ENCODE measurements at places on chromosomes 16 and 17.

GRCh38 chr16:84874004-84874435 lies 54.2 kb downstream of the CRISPLD2 start:
- DNase-seq, result no peak

DNA sequence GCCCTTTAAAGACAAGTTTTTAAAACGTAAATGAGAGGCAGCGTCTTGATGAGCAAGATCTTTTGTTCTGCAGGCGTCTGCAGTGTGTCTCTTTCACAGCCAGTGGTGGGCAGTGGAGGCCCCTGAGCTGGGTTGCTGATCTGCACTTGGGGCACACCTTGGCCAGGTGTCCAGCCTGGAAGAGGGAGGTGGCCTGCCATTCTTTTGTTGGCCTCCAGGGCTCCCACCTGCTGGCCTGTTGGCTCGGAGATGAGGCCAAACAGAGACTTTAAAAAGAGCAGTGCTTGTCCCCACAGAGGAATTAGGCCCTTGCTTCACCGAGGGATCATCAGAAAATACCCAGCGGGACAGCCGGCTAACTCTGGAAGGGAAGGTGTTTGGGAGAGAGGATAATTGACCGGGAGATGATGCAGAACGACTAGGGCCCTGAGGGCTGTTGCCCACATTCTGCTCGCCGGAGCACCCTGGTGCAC lies 145.9 kb upstream of the PLCG2 start:
- DNase-seq, result no peak

DNA sequence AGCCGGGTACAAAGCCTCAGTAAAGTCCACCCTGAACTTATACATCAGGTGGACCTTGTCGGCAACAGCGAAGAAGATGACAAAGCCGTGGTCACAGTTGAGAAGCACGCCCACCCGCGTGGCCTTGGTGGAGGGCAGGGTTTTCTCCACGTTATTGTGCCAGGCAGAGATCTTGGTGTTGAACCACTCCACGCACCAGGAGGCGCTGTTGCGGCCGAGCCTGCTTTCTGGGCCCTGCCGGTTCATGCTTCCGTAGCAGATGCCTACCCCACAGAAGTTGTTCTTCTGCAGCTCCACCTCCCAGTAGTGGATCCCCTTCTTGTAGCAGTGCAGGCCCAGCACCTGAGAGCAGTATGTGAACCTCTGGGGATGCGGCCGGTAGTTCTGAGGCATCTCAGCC lies 22.1 kb downstream of the TRIM25 start:
- peak; percentile 49 for DNase-seq

DNA sequence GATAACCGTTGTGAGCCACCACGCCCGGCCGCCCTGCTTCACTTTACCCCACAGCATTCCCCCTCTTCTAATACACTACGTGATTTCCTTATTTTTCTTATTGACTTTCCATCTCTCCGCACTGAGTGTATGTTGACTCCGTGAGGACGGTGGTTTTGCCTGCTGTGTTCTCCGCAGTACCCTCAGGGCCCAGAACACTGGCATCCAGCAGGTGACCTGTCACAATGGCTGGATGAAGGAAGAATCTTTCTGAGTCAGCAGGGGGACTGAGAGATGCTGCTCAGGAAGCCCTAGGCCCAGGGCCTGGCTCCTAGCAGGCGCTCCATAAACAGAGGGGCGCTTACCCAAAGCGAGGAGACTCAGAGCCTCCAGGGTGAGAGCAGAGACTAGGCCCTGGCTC lies 79.5 kb downstream of the RTN4RL1 start:
- DNase-seq, result no peak

GRCh38 chr17:1464186-1464585 lies 8.2 kb upstream of the CRK start:
- DNase-seq, result no peak

DNA sequence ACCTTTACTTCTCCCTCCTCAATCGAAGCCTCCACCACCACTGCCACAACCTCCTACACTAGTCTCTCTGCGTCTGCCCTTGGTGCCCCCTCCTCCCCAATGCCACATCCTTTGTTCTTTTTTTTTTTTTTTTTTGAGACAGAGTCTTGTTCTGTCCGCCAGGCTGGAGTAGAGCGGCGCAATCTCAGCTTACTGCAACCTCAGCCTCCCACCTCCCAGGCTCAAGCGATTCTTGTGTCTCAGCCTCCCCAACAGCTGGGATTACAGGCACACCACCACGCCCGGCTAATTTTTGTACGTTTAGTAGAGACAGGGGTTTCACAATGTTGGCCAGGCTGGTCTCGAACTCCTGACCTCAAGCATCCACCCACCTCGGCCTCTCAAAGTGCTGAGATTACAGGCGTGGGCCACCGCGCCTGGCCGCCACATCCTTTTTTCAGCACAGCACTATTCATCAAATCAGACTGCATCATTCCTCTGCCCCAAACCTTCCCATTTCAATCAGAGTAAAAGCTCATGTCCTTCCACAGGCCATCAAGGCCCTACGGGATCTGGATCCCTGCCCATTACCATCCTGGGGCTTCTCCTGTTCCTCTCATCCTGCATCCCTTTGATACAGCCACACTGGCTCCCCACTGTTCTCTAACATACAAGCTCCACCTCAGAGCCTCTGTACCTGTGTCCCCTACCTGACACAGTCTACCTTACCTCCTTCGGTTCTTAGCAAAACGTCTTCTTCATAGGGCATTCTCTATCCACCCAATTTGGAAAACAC lies 2.0 kb downstream of the KLHL11 start:
- peak; percentile 40 for DNase-seq

DNA sequence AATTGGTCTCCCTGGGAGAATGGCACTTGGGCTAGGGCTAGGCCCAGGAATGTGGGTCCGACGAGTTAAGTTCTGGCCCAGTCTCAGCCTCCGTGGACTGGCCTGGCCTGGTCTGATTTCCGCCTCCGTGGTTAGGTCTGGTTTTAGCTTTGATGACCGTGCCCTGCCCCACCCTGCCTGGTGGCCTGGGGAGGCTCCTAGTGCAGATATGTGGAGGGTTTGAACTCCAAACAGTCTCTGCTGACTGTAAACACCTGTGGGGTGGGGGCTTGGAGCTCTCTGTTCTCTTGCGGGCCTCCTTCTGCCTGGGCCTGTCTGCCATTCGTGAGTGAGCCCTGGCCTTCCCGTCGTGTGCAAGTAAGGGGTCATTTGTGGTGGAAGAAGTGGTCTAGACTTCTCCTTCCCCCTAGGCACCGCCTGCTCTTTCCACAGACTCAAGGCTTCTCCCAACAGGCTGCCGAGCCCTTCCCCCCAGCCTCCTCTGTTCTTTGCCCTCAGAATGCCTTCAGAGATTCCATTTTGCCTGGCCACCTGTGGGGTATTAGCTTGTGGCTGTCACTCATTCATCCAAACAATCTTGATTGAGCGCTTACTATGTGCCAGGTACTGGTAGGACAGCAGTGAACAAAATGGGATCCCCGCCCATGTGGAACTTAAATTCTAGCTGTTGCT lies 1.6 kb downstream of the ATP6V0C start:
- no peak for DNase-seq

DNA sequence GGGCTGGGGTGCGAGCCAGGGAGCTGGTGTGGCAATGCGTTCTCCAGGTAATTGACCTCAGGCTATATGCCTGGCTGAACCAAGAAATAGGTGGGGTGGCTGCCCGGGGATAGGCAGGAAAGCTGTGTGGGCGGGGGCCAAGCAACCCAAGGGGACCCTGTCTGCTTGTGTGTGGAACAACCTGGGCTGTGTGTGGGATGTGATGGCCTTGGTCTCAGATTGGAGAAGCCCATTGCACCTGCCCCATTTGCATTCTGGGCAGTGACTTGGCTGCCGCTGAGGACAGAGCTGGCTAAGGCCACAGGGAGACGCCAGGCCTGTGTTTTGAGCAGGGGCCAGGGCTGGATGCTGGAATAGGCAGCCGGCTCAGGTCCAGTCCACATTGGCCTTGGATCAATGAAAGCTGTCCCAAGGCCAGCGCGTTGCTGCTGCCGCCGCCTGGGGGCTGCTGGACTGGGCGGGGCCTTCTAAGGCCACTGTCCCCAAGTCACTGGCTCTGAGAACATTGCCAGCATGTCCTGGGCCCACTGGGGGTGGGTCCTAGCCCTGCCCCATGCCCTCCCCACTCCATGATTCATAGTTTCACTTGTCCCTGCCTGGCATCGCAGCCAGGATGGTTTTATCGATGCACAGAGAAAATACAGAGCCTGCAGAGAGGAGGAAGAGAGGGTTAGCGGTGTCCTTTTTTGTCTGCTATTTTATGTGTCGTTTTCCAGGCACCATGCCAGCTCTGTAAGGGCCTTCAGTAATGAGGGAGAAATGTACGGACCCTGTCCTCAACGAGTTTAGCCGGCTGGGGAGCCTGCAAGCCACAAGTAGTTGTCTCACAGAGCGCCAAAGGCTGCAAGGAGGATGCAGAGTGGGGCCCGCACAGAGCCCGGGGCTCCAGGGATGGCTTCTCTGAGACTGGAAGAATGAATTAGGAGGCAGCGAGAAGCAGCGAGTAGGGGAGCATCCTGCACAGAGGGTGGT lies 43.9 kb downstream of the NKD1 start:
- no peak for DNase-seq

- no peak for DNase-seq
Observed at GRCh38 chr17:47728214-47728877, 4.7 kb upstream of the TBX21 start.

DNA sequence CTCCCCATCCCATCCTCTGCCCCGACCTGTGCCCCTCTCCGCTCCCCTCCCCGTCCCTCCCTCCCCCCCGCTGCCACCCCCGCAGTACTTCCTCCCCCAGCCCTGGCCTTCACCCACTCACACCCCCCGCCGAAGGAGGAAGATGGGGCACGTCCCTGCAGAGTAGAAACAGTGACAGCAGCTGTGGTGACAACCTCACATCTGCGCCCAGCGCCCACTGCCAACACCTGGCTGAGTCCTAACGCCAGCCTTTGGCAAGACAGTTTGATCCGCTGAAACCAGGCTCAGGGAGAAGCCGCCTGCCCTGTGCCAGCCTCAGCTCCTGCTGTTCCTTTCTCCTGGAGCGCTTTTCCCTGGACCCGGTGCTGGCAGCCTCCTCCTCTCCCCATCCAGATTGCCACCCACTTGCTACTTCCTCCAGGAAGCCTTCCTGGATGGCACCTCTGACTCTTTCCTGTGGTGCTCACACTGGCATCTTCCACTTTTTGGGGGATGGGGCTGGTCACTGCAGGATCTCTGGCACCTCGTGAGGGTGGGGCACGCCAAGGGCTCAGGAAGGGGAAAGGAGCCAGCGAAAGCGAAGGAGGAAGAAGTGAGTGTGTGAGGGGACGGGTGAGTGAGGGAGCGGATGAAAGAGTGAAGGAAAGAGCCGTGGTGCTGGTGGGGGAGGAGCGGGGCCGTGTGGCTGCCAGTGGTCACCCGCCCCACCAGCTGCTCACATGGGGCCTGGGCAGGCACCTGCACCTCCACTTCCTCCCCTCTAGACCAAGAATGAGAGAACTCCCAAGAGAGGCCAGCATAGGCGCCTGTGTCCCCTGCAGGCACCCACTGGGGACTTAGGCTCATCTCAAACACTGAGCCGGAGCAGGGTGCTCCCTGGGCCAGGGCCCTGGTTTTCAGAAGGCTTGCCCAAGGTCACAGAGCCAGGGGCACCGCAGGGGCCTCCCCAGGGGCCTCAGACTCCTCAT lies 27.0 kb downstream of the ZFPM1 start:
- DNase-seq, result peak; percentile 31

GRCh38 chr16:73794994-73795393 lies 501.6 kb upstream of the PSMD7 start:
- DNase-seq, result no peak

GRCh38 chr16:11824362-11824761 lies 27.0 kb downstream of the RSL1D1 start:
- DNase-seq, result no peak

- DNase-seq, result no peak
Observed at GRCh38 chr16:47872225-47872624, 283.6 kb downstream of the ABCC12 start.

DNA sequence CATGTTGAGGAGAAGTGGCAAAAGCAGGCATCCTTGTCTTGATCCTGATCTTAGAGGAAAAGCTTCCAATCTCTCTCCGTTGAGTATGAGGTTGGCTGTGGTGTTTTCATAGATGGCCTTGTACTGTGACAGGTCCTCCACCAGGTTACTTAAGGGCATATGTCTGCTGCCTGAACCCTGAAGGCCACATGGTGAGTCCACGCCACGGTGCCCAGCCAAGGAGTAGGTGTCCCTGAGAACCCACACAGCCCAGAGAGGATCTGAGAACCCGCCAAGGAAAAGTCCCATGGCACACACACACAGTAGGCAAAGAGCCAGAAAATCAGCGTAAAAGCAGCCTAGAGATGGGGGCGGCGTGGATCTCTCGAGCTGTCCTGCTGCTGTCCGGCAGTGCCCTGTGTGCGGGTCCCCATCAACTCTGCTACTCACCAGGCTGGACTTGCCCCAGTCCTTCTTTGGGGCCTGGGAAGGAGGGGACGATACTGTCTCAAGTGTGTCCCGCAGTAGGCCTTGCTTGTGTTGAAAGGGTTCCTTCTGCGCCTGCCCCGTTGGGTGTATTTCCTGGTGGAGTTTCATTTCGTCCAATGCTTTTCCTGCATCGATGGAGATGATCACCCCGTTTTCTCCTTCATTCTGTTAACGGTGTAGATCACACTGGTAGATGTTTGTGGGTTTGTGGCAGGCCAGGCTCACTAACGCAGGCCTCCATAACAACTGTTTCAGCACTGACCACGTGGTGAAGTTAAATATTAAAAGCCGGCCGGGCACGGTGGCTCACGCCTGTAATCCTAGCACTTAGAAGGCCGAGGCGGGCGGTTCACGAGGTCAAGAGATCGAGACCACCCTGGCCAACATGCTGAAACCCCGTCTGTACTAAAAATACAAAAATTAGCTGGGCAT lies 90.8 kb upstream of the DNAH17 start:
- DNase-seq, result no peak

GRCh38 chr17:67124450-67125148 lies 80.2 kb downstream of the CACNG1 start:
- no peak for DNase-seq

DNA sequence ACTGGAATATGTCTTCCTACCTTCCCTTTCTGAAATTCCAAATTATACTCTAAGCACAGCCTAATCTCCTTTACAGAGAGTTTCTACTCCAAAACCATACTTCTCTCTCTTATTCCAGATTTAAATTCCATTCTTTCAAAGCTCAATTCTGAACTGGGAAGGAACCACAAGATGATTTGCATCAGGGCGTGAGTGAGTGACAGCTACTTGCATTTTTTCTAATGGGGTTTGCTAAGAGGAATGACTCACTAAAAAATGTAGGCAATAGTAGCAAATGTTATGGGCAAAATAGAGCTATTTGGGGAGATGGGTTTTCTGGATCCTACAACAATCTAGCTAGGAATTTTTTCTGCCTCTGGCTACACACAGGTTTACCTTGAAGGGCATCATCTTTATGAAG lies 244.6 kb upstream of the PSMD7 start:
- DNase-seq, result no peak

GRCh38 chr16:57574086-57574485 lies 31.6 kb downstream of the ADGRG5 start:
- no peak for DNase-seq

Measured in activated naive CD4-positive, alpha-beta T cell treated with Interleukin-2 at 50 U/mL for 16 hours (primary cell).